ENCODE measurements at places on chromosomes 16 and 17.
A peak's percentile ranks its signal among the peaks of the same experiment; 100 is the strongest.

- DNase-seq: no peak
Measured at GRCh38 chr17:63480826-63481487, 4.1 kb downstream of the ACE start.

DNA sequence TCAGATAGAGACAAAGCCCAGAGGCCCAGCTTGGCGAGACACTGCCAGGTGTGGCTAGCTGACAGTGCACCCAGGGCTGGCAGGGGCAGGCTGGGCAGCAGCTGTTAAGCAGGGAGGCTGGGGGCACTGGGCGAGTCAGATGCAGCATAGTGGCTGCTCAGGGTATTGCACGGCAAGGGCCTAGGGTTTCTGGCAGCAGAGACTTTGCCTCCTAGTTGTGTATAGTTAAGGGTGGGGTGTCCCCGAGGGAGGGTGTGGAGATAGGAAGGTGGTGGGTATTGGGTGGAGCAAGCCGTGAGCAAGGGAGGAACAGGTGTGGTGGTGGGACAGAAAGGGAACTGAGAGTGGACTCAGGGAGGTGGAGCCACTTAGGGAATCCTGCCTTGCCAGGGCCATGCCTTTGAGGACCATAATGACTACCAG, 66.0 kb downstream of the SMPD3 start:
- DNase-seq: no peak

DNA sequence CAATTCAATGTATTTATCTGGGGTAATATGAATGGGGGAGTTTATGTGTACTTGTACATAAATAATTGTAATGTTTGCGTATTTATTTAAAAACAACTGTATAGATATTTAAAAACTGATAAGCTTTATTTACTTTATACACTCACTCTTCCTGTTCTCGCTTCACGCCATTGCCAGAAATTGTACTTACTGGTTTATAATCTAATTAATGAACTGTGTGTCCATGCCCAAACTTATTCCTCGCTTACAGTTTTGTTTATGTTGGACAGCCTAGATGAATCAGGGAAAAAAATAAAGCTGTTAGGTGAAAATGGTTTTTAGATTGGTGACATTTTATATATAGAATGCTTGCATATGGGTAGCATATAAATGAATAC, 30.8 kb downstream of the AATF start:
- DNase-seq: no peak

DNA sequence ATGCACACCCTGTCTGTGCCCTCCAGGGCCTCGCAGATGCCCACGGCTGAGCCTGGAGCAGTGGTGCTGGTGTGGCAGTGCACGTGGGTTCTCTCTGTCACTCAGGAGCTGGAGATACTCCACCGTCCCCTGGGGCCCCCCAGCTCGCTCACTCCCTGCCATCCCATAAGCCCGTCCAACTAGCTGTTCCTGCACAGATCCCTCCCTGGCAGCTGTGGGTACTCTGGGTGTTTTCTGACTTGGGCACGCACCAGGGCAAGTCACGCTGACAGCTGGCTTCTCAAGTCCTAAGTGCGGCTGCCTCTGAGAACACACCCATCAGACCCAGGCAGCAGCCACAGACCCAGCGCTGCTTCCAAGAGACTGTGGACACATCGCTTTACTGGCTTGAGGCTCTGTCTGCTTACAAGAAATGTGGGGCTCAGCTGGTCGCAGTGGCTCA, 25.4 kb upstream of the ITGB4 start:
- no peak for DNase-seq

DNA sequence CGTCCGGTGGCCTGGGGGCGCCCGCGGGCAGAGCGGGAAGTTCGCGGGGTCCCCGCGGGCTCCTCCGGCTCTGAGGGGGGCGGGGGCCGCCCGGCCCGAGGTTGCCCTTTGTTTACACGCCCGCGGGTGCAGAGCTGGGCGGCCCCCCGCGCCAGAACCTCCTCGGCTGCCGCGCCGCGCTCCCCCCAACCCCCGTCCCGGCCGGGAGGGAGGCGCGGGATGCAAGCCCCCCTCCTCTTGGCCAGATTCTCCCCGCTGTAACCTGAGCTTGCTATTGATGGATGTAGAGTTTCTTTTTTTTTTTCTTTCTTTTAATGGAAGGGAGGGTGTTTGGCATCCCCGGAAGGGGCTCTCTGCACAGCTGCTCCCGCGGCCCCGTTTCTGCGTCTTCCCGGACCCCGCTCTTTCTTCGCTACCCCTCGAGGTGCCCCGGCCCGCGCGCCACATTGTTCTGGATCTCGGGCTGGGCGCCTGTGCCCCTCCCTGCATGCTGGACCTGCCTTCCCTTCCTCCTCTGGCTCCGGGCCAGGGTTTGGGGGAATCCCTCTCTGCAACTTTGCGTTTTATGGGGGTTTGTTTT, 646 bp downstream of the CBX2 start:
- no peak for DNase-seq

DNA sequence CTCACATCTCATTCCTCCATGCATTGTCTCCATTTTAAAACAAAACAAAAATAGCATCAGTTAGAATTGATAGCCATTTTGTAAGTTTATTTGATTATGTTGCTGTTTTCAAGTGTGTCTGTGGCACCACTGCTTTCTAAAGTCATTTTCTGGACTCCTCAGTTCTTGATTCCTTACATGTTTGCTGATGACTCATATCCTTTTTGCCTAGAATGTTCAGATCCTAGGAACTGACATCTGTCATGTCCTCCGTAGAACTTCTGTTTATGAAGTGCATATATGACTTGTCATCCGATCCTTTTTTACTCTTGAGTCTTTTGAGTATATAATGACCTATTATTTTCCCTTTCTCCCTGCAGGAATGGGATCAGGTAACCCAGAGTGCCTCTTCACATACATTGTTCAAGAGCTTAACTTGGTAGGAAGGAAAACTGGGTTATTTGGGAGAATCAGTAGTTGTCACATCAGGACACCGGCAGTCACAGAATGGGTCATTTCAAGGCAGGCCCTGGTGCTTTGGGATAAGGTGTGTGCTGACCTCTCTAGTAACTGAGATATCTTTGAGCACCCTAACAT, 69.2 kb downstream of the MAP2K4 start:
- no peak for DNase-seq

DNA sequence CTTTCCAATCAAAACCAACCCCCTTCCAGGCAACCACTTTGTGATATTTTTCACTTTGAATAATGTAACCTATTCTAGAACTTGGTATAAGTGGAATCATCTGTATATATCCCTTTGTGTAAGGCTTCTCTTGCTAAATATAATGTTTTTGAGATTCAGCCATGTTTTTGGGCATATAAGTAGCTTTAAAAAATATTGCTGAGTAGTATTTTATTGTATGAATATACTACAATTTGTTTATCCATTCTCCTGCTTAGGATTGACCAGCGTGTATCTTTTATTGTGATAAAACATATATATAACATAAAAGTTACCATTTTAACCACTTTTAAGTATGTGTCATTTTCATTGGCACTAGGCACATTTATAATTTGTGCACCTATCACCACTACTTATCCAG, 79.8 kb upstream of the GPR139 start:
- DNase-seq: no peak

DNA sequence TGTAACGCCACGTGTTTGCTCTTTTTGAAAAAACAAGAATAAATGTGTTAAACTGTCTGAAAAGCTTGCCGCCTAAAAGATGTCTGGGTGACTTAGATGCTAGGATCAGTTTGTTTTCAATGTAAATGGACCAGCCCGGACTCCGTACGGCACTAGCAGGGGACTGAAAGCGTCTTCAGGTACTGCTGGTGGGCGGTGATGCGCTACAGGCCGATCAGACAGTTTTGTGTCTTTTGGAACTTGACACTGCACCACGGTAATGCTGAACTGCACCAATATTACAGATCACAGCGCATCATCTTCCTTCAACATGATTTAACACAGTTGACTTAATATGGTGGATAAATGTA, 727 bp upstream of the MBTPS1 start:
- peak; percentile 59 for DNase-seq

- no peak for DNase-seq
Measured at GRCh38 chr16:87201052-87201451, 116.1 kb downstream of the C16orf95 start.

GRCh38 chr17:17988427-17988945, 15.8 kb downstream of the DRC3 start:
- DNase-seq: no peak

- no peak for DNase-seq
Measured at GRCh38 chr16:78640886-78641285, 541.4 kb downstream of the WWOX start.

DNA sequence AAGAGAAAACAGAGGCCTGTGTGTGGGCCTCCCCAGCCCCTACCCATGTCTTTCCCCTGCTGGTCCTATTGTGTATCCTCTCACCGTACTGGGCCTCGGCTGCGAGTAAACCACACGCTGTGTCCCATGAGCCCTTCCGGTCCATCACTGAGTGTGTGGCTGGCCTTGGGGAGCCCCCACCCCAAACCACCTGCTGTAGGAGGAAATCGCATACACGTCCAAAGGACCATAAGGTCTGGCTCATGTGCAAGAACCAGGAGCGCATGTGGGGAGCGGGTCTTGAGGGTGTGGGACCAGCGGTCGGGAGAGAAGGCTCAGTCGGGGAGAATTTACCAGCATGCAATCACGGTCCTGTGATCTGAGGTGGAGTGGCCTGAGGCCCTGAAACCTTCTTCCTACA, 38.4 kb upstream of the DNAH17 start:
- DNase-seq: no peak

DNA sequence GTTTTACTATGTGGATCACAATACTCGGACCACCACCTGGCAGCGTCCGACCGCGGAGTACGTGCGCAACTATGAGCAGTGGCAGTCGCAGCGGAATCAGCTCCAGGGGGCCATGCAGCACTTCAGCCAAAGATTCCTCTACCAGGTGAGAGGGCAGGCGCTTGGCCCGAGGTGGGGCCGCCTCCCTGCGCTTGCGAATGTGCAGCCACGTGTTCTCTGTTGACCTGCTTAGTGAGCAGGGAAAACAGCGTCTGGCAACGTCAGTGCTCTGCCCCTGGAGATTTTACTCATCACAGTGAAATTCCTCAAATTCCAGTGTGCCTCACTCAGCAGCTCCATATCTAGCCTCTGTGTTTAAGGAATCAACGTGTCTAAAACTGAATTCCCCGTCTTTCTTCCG, 33.4 kb upstream of the CLEC18A start:
- DNase-seq: no peak

GRCh38 chr16:88530858-88531203, 39.4 kb upstream of the ZC3H18 start:
- DNase-seq: no peak

- no peak for DNase-seq
Measured at GRCh38 chr16:24906901-24907300, 61.1 kb downstream of the SLC5A11 start.

DNA sequence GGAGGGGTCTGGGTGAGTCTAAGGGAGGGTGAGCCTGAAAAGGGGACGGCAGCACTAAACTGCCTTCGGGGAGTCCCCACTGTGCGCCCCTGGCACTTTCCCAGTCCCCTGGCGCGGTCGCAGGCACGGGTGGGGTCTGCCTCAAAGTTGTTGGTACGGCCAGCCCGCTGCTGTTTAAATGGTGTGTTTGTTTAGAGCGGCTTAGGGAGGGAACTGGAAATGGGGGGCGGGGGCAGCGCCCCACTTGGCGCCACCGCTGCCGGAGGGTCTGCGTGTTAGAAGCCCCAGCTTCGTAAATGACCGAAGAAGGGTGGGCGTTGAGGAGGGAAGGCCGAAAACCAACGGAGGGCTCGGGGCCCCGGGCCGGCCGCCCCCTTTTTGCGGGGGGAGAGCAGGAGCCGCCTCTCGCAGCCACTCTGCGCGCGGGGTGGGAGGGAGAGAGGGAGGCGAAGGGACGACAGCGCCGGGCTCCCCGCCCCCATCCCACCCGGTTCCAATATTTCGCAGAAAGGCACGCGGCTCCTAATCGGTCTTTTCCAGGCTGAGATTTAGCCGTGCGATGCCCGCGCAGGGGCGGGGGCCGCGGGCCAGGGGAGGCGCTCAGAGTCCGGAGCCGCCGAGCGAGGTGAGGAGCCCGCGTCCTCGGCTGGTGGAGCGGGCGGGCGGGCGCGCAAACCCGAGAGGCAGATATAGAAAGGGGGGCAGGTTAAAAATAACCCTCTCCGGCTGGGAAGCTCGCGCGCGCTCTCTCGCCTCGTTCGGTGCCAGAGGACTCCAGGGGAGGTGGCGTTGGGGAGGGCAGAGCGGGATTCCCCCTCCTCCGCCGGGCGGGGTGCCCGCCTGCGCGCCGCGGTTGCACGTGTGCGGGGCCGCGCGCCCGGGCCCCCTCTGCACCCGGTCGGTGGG, 54.9 kb downstream of the SREBF1 start:
- peak; percentile 44 for DNase-seq

DNA sequence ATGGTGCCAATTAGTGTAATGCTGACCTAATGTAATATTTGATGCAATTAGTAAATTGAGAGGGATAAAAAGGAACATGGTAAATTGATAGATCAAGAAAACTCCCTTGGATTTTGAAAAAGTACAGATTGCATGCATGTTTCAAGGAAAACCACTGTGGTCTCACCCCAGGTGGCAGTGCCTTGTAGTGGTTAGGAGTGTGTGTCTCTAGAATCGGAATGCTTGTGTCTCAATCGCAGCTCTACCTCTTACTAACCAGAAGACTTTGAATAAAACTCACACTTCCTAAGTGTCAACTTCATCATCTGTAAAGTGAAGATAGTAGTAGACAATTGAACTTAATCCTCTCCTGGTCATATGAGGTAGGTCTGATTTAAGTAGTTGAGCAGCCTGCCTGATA, 128.9 kb upstream of the GOT2 start:
- DNase-seq: no peak

GRCh38 chr17:79992649-79993389, 42.9 kb downstream of the TBC1D16 start:
- DNase-seq: no peak

DNA sequence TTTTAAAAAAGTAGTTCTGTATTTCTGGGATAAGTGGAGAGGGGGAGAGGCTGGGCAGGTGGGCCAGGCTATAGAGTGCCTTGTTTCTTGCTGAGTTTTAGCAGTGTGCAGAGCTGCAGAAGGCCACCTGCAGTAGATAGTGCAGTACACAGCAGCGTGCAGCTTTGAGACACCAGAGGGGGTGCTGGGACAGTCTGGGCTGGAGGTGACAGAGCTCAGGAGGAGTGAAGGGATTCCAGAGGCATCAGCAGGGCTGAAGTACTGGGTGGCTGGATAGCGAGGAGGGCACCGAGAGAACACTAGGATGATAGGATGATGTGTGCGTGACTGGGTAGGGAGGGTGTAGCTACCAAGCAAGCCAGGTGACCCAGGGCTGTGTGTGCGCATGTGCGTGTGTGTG, 26.6 kb downstream of the LCMT1 start:
- no peak for DNase-seq

- no peak for DNase-seq
Measured at GRCh38 chr17:28575126-28575795, 1.4 kb downstream of the ALDOC start.

DNA sequence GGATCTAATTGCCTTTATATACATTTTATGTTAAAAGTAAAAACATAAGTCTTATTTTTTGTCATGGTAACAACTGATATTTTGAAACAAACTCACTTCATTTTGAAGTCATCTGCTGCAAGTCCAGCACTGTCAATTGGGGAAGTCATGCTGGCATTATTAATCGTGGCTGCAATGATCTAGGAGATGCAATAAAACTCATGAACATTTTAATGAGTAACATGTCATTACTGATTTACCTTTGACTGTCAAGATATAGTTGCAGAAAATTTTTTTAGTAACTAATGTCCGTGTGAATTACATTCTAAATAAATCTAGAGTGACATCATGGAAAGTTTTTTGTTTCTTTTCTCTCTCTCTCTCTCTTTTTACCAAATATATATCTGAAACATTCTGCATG, 17.3 kb upstream of the KRT24 start:
- no peak for DNase-seq
